ENCODE measurements at places on chromosomes 1 and 21.

DNA sequence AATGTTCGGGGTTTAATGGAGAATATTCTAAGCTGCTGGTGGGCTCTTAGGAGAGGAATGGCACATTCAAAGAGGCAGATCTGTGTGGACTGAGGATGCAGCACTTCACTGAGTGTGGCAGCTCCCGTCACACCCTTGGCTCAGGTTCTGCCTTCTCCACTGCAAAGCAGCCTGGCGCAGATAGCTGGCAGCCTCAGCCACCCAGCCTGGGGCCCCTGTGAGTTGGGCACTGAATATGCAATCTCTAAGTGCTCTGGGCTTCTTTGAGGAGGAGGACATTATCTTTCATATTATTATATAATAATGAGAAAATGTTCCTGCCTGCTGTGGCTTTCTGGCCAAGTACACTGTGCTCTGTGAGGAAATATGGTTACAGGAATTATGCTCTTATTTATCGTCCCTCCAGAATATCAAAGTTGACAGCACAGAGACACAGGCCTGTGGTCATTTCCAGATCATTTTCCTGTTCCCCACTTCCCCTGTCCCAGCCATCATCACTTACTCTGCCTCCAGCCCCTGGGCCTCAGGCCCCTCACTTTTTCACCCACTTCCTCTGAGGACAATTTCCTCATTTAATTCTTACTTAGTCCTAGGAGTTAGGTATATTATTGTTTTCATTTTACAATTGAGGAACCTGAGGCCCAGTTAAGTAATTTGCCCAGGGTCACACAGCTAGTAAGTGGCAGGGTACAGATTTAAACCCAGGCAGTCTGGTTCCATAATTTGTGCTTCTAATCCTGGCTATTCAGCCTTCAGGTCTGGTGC is 53.6 kb downstream of the MAB21L3 start:
- DNase-seq: no peak

DNA sequence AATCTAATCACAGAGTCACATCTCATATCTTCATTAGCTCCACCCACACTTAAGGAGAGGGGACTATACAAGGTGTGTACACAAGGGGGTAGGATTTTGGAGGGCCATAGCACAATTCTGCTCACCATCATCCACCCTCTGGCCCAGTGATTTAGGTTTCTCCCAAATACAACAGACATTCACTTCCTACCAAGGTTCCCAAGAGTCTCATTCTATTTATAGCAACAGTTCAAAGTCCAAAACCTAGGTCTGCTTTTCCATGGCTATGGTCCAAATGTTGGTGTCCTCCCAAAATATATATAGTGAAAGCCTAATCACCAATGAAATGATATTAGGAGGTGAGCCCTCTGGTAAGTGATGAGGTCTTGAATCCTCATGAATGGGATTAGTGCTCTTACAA is 353.2 kb upstream of the PLD5 start:
- DNase-seq: no peak

DNA sequence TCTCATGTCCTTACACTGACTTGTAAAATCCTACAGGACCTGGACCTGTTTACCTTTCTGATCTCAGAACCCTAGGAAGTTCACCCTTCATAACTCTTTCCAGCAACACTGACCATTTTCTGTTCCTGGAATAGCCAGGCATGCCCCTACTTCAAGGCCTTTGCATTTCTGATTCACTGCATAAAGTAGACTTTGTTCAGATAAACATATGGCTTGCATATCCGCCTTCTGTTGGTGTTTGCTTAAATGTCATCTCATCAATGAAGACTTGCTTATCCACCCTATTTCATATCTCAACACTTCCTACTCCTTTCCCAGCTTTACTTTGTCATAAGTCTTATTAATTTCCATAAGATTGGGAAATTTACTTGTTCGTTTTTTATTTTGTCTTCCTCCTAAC is 57.4 kb downstream of the HSPA13 start:
- no peak for DNase-seq

DNA sequence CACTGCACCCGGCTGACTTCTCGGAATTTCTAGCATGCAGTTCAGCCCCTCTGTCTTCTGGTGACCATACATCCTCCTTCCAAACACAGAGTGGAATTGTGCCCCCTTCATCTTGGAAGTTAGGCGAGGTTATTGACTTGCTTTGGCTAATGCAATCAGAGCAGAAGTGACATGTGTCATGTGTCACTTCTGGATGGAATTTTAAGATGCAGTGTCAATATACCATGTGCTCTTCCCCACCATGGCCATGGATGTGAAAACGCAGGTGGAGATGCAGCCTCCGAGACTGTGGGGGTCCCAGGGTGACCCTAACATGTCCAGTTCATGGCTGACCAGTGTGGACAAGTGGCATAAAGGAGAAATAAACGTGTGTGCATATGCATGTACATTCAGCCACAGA is 83.0 kb downstream of the KCNJ6 start:
- no peak for DNase-seq

DNA sequence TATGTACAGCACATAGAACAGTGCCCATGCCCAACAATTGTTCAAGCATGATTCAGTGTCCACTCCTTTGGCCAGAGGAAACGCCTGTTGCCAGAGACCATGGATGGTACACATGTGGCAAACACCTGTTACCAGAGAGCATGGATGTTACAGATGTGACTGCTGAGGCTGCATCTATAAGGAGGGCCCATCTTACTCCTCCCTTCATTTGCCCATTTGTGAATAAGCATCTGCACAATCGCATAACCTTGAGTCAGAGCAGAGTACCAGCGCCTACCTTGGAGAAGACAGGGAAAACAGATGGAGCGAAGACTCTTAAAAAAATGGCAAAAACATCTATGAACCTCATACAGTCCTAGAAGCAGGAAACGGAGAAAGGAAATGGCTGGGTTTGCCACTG is 36.6 kb upstream of the CACHD1 start:
- no peak for DNase-seq

GRCh38 chr21:44290327-44291077 is 4.8 kb downstream of the AIRE start:
- DNase-seq: no peak

DNA sequence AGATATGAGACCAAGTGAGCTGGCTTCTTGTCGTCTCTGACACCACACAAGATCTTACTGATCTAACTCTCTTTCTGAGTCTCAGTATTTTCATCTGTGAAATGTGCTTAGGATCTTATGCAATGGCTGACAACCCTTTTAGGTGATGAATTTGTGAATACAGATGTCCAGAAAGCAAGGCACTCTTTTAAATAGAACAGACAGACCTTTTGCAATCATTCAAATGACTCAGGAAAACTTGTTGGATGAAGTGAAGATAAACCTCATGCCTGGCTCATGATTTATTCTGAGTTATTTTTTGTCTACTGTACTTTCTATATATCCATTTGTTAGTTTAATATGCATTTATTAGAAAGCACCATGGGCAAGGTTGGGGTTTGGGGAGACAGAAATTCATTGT is 411.3 kb downstream of the PTPRU start:
- DNase-seq: no peak

DNA sequence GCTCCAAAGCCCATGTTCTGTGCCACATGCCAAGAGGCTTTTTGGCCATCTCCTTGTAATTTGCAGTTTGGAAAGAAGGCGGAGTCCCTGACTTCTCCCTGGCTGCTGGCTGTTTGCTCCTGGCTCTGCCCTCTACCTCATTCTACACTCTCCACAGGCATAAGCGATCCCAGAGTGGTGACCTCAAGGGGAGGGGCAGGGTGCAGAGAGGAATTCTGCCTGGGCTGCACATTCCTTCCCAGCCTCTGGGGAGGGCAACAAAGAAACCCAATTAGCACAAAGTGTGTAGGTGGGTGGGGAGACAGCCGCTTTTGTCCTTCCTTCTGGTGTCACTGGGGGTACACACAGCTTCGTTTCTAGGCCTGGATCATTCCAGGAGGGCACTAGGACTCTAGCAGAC is 95.3 kb downstream of the HIVEP3 start:
- DNase-seq: no peak

DNA sequence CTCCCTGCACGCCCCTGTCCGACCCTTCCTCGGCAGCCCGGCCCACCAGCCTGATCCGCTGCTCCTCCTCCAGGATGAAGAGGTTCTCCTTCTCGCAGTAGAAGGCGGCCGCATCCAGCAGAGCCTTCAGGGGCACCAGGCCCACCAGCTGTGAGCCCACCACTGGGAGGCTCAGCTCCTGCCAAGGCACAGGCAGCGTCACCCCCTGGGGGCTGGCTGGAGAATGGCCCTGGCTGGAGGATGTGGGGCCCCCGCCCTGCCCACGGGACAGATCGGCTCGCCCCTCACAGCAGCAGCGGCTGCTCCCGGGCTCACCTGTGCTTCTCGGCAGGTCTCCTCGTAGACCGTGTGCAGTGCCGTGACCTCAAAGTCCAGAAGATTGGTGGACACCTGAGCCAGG is 5.3 kb downstream of the FTCD start:
- DNase-seq: no peak

GRCh38 chr21:25081096-25081495 is 526.2 kb downstream of the MRPL39 start:
- DNase-seq: no peak

- DNase-seq: no peak
These were observed 9.0 kb downstream of the TTLL10 start for GRCh38 chr1:1182491-1183220.

- DNase-seq: no peak
These were observed 13.5 kb downstream of the OLFML2B start for GRCh38 chr1:162010175-162010506.

DNA sequence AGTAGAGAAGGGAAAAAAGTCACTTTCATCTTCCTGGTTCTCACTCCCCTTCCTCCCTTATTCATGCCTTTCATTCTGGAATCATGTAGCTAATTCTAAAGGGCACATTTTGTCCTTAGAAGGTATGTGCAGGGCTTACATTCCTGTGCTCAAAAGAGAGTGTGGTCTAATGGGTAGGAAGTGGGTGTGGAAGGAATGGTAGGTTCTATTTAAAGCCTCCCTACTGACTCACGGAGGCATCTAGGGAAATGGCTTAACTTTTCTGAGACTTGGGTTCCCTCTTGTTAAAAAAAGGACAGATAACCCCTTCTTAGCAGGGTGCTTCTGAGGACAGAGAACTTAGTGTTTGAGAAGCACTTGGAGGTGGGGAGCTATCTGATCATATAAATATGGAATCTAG is 249.3 kb upstream of the DUSP10 start:
- DNase-seq: no peak

DNA sequence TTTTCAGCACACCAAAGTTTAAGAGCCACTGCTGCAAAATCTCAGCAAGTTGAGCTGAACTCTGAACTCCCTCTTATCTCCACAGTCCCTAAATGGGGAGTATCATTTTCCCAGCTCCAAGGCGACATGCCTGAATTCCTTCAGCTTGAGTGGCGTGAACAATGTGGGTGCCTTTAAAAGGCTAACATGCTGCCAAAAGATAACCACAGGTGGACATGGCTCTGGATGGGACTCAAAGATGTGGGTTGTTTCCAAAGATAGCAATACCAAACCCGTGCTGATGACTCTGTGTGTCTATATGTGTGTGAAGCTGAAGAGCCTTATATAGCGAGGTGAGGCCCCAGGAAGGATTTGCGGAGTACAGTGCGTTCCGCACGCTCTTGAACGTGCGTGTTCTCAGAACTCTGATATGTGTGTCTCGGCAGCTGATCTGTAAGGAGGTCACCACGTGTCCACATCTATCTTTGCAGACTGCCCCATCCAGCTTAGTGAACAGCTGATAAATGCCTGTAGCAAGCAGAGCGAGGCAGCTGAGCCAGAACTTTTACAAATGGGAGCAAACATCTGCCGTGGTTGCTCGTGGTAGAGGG is 189.2 kb downstream of the DYRK1A start:
- DNase-seq: no peak

DNA sequence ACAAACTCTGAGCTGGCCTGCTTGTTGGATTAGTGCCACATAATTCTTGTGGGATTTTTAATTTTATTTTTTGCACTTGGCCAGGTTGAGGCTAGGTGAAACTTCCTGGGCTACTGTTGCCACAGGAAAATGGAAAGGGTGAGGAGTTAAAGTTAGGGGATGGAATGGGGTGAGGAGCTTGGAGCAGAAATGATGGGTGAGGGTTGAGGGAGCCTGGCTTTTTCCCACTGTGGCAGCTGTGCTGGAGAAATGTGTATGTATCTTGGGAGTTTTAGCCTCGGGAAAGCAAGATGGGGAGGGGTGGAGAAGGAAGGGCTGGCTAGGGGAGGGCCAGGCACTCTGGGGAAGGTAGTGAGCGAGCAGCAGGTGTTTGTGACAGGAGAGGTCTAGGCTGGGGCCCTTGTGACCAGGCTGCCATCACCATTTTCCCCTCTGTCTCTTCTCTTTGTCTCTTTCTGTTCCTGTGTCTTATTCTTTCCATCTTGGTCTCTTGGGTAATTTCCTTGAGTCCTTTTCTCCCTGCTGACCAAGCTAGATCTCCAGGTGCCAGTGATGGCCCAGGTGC is 2.0 kb downstream of the ZNF687 start:
- no peak for DNase-seq

DNA sequence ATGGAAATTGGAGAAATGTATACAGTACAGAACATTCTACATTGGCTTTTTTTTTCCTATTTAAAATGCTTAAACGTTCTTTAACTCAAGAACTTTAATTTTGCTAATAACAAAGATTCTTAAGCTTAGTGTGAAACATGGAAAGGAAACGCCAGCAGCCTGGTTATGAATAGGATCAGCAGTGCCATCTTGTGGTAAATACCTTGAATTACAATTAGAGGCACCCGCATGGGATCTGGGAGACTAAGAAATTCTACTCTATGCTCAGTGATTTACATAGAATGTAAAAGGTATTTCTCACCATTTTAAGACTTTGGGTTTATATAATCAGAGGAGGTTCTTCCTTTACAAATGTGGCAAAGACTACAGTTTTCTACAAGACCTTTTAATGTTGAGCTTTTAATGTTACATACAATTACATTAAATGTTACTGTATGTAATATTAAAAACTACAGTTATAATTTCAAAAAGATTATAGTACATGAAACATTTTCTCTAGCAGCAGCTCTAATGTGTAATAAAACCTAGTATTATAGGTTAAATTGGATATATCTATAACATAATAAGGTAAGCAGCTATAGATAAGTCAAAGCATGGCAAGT is 32.1 kb upstream of the APOBEC4 start:
- DNase-seq: no peak

GRCh38 chr1:186785503-186785902 is 43.2 kb upstream of the PLA2G4A start:
- DNase-seq: no peak

DNA sequence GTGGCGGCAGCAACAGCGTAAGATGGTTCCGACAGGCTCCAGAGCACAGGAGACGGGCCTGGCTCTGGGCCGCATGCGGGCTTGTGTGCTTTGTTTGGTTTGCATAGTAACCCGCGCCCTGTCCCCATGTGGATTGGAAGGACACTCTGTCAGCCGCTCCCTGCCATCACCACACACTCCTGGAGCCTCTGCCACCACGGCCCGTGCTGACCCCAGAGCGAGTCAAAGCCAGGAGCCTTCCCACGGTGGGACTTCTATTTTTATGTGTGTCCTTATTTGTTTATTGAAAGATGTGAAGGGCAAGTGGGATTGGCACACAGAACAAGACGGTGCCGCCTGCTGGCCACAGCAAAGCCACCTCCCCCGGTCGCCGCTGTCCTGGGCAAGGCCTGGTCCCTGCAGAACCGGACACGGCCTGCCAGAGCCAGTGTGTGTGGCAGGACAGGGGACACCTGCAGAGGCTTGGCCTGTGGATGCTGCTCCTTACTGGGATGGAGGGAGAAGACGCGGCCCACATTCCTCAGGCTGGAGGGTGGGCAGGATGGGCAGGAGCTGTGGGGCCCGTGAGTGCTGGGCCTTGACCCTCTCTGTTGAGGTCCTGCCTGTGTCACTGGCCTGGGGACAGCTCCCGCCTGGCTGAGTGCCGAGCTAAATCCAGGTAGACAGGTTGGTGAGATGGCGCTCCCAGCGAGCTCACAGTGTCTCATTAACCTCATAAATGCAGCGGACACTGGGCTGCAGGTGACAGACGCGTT is 64.4 kb downstream of the AGPAT3 start:
- DNase-seq: no peak

GRCh38 chr1:93710499-93711453 is 29.1 kb upstream of the BCAR3 start:
- DNase-seq: no peak

Data from stimulated activated CD8-positive, alpha-beta memory T cell treated with anti-CD3 and anti-CD28 coated beads, Interleukin-2, amount 100 ng/mL, for 1 hour (primary cell).